ENCODE measurements at places on chromosomes 2 and 18.

DNA sequence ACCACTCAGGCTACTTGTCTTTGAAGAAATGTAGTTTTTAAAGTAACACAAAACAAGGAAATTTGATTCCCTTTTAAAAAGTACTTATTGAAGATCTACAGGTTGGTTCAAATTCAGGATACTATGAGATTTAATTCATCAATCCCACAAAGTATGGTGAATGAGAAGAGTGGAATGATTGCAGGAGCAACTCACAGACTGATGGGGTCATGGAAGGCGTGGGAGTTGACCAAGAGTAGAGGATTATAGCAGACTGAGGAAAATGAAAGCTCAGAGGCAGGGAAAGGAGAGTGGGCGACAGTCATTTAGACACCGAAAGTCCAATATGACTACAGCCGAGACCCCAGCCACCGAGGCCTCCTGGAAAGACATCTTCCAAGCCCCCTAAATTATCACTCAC, 12.5 kb upstream of the DAPL1 start:
- no peak for DNase-seq

GRCh38 chr18:48219037-48219809, 190.0 kb downstream of the ZBTB7C start:
- no peak for DNase-seq

GRCh38 chr18:27546991-27547390, 361.9 kb upstream of the CHST9 start:
- DNase-seq: no peak

DNA sequence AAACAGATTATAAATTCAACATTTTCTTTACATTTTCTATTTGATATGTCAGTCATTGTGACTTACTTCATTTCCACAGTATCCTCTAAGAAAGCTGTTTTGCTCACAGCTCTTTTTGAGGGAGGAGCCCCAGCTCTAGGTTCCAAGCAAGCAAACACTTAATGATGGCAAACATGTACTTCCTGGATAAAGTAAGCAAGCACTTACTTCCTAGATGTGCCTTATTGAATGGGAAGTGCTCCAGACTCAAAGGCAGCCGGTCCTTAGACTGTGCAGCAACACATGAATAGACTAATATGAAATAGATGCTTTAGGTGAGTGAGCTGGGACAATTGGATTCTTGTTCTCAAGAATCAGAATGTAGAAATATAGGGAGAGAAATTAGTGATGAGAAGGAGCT, 2149.8 kb upstream of the PIK3C3 start:
- DNase-seq: no peak

DNA sequence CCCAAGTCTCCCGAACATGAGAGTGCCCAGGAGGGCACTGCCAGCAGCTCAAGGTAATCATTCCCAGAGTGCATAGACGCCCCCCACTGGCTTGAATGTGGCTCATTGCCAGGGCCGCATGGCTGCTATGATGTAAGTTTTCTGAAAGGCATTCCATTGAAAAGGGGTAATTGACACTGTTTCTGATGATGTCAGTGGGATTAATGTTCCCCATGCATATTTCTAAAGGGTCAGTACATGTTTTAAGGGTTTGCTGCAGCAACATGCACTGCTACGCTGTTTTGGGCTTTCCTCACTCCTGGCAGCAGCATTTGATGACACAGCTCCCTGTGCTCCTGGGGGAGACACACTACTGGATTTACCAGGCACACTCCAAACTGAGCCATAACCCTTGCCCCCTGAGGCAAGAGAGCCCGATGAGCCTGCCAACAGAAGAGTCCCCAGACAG, 36.7 kb downstream of the KIAA2012 start:
- no peak for DNase-seq
